ENCODE measurements at places on chromosomes 1 and 21.

- no peak for DNase-seq
Measured at GRCh38 chr1:104726917-104727316, 977.2 kb downstream of the AMY1C start.

GRCh38 chr1:184822267-184822666 is 67.6 kb upstream of the EDEM3 start:
- DNase-seq: no peak

- peak; percentile 51 for DNase-seq
Measured at GRCh38 chr1:116738673-116739370, 15.4 kb upstream of the CD2 start.

DNA sequence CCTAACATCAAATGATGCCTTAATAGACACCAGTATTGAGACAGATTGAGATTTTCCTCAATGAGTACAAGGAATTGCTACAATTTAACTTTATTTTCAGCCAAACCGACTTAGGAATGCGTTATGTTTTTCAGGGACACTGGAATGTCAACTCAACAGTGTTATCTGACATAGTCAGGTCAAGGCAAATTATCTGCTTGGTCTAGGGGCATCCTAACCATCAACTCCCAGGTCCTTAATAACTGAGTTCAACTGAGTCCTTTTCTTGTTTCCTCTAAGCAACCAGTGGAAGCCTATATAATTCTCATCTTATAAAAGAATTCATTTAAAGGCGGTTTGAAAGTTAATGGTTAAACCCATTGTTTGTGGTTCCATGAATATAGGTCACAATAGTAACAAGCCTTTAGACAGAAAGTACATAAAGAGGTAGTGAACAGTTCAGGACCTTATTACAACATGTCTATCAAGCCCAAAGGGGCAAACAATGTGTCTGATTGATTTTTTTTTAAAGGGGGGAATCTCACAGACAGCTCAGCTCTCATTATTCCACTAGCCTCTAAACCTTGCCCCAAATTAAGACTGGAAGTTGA is 32.3 kb upstream of the NR5A2 start:
- no peak for DNase-seq

- DNase-seq: no peak
Measured at GRCh38 chr1:168335500-168335899, 54.8 kb downstream of the TBX19 start.

DNA sequence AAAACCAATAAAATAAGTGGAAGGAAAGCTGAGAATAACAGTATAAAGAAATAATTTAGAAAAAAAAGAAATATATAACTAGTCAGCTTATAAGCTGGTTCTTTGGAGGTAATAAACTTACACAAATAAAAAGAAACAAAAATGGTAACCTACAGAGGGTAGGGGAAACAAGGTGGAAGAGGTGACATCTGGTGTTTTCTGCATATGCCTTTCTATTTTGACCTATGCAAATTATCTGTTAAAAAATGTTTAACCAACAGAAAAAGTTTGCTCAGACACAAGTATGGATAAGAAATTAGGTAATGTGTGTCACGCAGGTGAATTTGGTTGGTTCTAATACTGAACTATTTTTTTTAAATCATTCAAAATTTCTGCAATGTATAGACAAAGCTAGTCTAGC is 53.6 kb upstream of the DMRTA2 start:
- DNase-seq: no peak

DNA sequence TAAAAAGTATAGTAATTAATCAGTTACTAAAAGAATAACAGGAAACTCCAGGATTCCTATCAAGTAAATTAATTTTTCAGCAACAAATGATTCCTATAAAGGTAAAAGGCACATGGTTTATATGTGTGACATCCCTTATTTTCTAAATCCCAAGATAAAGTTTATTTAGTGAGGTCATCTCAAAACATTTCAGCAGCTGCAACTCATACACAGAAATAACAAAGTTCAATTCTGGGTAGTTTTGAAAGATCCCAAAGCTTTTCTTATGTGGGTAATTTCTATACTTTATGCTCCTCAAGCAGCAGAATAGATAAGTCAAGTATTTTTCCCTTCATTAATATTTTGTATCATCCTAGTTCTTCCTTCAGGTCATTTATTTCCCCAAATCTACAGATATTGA is 117.7 kb downstream of the EIF4G3 start:
- DNase-seq: no peak

DNA sequence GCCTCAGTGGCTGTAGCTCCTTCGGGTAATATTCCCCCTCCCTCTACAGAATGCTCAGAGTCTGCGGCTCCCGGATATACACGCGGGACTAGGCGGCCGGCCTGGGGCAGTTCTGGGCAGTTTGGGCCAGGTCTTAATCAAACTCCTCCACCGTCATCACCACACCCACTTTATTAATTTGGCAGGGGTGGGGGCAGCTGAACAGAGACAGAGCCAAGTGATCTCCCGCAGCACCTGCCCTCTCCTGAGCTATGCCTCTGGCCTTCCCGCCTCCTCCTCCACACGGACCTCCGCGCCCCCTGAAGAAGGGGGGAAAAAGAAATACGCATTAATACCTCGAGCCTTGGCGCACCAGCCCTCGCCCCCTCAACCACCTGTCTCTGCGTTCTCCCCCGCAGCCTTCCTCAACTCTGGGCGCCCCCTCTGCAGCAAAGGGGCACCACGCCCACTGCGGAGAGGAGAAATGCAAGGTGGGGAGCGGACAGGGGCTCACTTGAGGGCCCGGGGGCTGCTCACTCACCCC is 42.6 kb downstream of the CD34 start:
- DNase-seq: no peak

- DNase-seq: no peak
Measured at GRCh38 chr1:9559673-9560072, 20.4 kb downstream of the SLC25A33 start.
